ENCODE measurements at places on chromosomes 7 and 10.
A peak's percentile ranks its signal among the peaks of the same experiment; 100 is the strongest.

- DNase-seq, result no peak
These were observed 13.7 kb downstream of the DRGX start for GRCh38 chr10:49382226-49382625.

DNA sequence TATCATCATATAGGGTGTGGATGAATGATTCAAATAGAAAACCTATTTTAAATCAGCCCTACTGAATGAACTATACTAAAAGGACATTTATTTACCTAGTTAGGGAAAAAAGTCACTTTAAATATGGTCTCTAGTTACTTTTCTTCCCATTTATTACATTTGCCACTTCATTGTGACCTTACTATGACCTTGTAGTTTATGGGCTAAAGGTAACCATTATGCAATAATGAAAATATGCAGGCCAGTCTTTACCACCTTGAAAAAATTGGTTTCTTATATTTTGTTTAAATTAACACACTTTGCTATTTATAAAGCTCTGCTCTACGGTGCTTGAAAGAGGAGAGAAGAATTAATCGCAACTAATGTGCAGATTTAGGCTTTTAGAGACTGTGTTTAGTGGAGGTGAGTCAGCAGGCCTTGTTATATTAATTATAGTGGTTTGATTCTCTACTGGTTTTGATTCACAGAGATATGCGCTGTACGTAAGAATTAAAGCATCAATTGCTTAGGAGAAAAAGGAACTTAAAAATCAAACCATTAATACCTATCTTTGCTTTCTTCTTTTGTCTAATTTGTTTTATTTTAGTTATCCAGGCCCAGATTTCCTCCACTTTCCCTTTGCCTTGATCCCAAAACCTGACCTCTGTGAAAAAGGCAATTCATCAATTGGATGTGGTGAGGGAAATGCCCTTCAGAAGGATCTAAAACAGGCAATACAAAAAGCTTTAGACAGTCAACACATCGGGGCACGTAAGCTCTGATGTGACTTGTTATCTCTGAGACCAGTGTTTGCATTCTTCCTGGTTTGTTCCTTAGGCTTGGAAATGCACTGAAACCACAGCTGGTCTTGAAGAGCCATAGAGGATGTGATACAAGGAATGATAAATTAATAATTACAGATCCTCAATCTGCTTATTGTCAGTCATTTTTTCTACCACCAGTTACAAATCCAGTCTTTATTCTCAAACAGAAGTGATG lies 141.2 kb upstream of the HDAC9 start:
- no peak for DNase-seq

DNA sequence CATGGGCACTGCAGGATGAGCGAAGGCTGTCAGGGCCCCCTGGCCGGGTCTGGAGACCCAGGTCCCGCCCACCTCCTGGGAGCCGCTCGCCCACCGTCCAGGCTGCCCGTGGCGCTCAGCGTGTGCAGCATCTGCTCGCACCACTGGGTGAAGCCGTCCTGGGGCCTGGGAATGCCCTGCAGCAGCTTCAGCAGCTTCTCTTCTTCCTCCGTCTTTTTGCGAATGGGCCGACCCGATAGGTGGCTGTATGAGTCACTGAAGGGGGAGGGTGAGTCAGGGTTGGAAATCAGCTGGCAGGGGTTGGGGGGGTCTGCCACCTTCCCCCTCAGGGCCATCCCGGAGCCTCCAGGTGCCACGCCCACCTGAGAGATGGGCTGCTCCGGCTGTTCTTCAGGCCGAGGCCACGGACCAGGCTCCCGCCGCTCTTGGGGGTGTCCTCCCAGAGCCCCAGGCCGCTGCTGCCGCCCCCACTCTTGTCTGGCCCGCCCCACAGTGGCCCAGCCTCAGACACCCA lies 8.7 kb downstream of the GNB2 start:
- peak; percentile 31 for DNase-seq

DNA sequence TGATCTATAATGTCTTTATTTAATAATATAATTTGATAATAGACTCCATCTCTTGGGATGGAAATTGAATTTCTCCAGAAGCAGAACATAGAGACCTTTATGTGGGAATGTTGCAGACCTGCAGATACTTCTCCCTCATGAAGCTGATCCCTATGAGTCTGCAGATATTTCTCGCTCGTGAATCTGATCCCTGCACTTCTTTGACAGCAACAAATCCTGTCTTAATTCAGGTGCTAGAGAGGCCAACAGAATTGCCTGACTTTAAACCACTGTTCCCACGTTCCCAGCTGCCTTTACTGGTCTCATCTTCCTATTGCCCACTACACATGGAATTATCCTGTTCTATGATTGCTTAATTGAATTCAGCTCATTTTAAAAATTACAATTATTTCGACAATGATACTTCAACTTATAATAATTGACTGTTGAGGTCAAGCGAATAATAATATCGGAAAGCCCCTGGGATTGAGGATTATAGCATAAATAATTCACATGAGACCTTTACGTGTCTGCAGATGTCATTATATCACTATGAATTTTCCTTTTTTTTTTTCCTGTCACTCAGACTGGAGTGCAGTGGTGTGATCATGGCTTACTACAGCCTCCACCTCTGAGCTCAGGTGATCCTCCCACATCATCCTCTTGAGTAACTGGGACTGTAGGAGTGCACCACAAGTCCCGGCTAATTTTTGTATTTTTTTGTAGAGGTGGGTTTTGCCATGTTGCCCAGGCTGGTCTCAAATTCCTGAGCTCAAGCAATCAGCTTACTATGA lies 486.4 kb upstream of the ADARB2 start:
- no peak for DNase-seq

DNA sequence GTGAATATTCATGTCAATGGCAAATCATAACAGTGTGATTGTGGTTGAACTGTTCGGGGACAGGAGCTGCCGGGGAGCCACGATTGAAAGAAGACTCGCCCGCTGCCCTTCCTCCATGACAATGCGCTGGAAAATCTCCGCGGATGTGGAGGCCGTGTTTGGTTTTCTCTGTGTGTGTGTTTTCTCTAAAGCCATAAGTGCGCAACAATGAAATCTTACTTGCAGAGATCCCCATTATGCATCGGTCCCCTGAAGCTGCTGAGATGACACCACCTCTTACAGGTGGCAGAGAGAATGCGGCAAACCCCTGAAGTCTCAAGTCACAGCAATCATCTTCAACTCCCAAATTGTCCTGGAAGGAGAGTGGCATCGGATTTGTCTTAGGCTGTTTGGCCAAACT lies 442.3 kb upstream of the MKI67 start:
- DNase-seq, result no peak

- no peak for DNase-seq
These were observed 10.0 kb downstream of the CYP3A43 start for GRCh38 chr7:99837649-99838361.

- no peak for DNase-seq
These were observed 87.0 kb downstream of the CDK6 start for GRCh38 chr7:92749327-92749755.

DNA sequence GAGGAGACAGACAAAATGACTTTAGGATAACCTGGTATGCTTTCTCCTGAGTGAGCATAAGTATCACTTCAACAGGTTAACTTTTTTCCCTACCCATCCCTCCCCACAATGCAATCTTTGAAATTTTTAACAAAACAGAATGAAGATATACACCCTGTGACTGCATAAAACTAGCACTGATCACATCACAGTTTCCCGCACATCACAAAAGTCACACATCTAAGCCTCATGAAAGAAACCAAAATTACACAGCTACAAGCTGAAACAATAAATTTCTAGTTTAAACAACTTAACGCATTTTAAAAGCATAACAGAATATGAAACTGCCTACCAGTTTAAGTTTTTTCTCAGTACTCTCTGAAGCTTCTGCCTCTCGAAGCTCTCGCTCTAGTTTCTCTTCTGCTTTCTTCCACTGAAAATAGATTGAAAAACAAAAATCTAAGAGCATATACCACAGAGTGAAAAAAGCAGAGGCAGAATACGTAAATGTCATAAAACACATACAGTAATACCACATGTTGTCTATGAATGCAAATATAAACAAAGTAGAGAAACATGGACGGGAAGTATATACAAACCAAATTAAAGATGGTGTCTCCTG lies 18.1 kb downstream of the NOC3L start:
- no peak for DNase-seq

- DNase-seq, result no peak
These were observed 670 bp upstream of the AGK start for GRCh38 chr7:141550386-141551093.

- DNase-seq, result no peak
These were observed 38.9 kb upstream of the RHEB start for GRCh38 chr7:151558575-151558974.

GRCh38 chr7:70029993-70030392 lies 431.7 kb downstream of the AUTS2 start:
- no peak for DNase-seq

GRCh38 chr10:99621454-99622251 lies 1.4 kb upstream of the SLC25A28 start:
- no peak for DNase-seq

DNA sequence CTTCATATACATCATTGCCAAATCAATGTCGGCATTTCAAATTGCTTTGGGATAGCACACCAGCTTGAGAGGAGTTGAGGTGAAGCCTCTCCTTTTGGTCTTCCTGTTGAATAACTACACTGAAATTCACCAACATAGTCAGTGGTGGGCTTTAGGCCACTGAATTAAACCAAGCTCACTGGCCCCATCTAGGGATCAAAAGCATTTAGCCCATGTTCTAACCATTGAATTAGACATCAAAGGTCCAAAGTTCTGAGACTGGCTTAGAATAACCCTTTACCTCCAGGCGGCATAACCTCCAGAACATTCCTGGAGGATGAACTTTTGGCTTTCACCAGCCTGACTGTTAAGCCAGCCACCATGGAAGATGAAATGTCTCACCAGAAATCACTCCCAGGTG lies 54.6 kb downstream of the BPGM start:
- DNase-seq, result peak; percentile 47

- DNase-seq, result no peak
These were observed 36.2 kb downstream of the WBP1L start for GRCh38 chr10:102779680-102780526.

DNA sequence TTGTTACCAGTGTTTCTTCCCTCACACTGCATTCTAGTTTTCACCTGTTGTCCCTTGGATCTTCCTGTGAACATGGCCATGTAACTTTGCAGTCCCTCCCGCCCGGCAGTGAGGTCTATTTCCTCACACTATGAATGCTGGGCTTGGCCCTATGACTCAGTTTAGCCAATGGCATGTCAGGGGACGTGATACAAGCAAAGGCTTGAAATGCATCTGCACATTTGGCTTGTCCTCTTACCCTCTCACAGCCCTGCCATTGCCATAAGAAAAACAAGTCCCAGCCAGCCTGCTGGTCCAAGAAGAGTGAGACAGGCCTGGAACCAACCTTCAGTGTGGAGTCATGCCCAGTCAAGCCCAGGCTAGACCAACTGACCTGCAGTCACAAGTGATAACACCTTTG lies 17.1 kb upstream of the EZH2 start:
- no peak for DNase-seq

DNA sequence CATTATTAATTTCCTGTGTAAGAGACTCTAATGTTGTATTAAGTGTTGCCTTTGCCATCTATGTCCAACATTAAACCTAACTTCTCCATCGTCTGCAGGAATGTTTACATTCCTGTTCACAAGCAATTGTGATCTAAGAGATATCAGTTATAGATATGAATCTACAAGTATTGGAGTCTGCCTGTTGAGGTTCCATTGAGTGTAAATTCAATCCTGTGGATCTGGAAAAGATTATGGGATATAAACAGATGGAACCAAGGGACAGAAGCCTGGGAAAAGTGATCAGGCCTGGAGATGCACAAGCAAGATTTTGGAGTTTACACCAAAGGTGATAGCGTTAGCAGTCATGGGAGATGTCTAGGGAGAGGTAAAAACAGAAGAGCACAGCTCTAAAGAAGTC lies 135.5 kb downstream of the LSMEM1 start:
- DNase-seq, result no peak

Measured in CD4-positive, alpha-beta T cell treated with Interleukin-4 for 4 hours (primary cell).